ENCODE measurements at places on chromosomes 5 and 9.
A peak's percentile ranks its signal among the peaks of the same experiment; 100 is the strongest.

GRCh38 chr9:36018891-36019720, 17.6 kb upstream of the RECK start:
- DNase-seq = peak; percentile 22

- DNase-seq = no peak
Observed at GRCh38 chr5:150298701-150299451, 3.8 kb downstream of the ARSI start.

GRCh38 chr5:113125371-113125770, 148.8 kb downstream of the DCP2 start:
- no peak for DNase-seq

GRCh38 chr5:95393279-95393678, 2.1 kb downstream of the FAM81B start:
- DNase-seq = no peak

DNA sequence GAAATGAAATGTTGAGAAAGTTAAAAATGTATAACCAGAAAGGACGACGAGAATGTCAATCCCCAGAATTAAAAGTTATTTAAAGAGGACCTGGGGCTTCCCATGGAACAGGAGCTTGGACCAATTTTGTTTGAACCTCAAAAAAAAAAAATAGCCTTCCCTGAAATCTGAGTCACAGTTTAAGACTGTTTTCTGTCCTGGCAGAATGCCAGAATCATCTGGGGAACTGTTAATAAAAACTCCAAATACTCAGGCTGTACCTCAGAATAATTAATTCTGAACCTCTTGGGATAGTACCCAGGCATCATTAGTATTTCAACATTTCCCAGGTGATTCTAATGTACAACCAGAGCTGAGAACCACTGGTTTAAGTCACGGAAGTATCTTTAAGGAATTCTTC, 102.2 kb upstream of the SLCO6A1 start:
- DNase-seq = no peak

GRCh38 chr5:66621146-66621545, 25.0 kb downstream of the MAST4 start:
- DNase-seq = no peak

DNA sequence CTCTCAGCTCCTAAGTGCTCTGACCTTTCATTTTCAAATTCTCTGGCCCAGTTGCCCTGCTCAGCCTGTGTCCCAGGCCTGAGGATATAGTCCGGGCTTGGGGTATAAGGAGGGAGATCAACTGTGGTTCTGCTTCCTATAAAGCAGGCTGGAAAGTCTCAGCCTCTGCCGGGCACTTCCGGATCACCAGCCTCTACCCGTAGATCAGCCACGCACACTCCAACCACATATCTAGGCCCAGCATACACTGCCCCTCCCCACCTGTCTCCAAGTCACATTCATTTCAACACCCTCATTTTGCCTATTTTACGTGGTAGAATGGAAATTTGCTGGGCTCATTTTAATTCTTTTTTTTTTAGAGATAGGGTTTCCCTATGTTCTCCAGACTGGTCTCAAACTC, 3.1 kb downstream of the ZER1 start:
- no peak for DNase-seq

Measured in kidney (tissue), 22 donors.